ENCODE measurements at places on chromosomes 4 and X.

- no peak for DNase-seq
These were observed 156.2 kb upstream of the PPP1R2C start for GRCh38 chrX:42934020-42934726.

GRCh38 chr4:7759216-7759615, 180.4 kb downstream of the AFAP1 start:
- DNase-seq, result peak; percentile 33

DNA sequence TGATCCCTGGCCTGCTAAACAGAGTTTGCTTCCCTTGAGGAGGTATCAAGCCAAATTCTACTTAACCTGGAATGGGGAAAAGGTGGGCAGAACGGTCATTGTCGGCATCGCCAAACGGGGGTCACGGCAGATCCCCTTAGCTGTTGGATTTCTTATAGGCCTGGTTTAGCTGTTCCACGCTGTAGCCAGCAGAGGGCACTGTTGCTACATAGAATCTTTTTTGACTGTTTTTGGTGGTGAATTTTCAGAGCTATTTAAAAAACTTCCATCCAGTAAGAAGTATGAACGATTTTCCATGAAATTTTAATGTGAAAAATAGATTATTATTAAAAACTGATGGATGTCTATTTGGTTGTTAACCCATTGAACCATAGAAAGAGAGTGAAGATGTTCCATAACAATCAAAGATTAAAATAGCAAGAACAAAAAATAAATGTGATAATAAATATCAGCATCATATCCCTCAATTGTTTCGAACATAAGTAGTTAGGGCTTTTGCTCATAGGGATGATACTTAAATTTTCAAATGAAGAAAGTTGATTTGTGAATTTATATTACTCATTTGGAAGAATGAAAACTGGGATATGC, 56.6 kb downstream of the LINC00632 start:
- DNase-seq, result no peak

DNA sequence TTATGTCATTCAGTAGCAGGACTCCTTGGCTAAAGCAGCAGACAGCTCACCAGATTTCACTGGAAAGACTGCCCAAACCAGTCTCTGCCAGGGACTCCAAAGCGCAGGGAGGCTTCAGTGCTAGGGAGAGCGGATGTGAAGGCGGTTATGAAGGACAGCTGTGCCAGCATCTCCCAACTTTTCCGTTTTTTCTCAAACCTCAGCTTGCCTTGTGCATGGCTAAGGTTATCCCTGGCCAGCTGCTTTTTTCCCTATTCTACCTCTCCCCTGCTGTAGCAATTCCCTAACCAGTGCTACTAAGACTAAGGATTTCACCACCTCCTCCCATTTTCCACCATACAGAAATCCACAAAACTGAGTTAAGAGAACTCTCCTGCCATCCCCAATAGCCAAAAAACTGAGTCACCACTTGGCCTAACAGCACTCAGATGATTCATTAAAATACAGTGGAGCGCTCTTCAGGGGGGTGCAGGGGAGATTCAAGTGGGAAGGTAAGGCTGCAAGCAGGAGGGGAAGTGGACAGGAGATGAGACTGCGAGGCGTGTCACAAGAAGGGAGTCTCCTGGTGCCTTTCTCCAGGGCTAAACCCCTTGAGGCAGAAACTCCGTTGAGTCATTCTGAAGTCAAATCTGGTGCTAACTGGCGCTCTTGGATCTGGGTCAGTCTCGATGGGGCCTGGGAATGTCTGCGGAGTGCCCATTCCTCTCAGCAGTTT, 90.7 kb downstream of the PALLD start:
- no peak for DNase-seq

GRCh38 chrX:118164138-118164537, 47.5 kb upstream of the KLHL13 start:
- DNase-seq, result no peak
